Stimulated activated CD4-positive, alpha-beta T cell treated with anti-CD3 and anti-CD28 coated beads, TNF-alpha, amount 100 ng/mL, for 4 hours (primary cell): ENCODE measurements at places on chromosomes 7 and 10.

- no peak for DNase-seq
These were observed 161.0 kb downstream of the DIP2C start for GRCh38 chr10:528173-529165.

DNA sequence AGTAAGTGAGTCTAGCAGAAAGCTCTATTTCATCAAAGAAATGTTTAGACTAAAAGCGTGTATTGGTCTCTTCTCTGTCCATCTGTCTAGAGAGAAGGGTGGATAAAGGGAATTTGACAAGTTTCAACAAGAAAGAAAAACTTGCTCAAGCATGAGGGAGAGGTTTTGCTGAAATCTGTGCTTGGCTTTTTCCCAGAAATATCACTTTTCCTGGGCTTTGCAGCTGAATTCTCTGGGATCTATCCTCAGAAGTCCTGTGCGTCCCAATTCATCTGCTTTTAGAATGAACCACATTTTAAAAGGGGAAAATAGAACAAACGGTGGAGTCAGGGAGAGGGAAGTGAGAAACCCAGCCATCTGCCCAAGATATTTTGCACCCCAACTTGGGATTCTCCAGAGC lies 59.6 kb upstream of the CELF2 start:
- no peak for DNase-seq

DNA sequence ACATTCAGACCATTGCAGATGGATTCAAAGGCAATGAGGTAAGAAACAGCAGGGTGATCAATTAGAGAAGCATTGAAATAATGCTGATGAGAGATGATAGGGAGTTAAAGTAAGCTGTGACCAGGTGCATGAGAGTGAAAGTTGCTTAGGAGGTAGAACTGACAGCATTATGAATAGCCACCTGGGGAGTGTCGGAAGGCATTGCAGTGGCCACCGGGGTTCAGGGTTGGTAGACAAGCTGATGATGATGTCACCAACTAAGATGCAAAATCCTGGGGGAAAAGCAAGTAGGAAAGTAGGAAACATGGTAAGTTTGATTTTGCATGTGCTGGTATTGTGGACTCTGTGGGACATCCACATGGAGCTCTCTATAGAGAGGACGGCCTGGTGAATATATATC lies 211.9 kb upstream of the ETV1 start:
- no peak for DNase-seq

DNA sequence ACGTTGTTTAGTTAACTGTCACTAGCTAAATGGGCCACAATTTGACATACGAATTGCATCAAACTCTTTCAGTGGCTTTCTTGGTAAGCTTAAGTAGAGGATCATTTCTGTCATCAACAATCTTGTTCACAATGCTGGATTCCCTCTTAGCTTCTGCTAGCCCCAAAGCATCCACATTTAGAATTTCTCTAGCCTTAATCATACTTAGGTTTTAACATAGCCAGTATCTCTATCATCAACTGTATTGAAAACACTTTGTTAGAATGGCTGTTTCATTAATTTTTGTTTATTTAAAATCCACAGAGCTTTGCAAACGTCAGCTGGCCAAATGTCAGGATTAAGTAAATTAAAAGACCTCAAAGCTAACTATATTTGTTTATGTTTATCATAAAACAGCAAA lies 41.1 kb downstream of the ABRAXAS2 start:
- DNase-seq, result no peak

GRCh38 chr10:13972609-13973008 lies 358.1 kb downstream of the FRMD4A start:
- DNase-seq, result no peak
